ENCODE measurements at places on chromosomes 12 and 14.

DNA sequence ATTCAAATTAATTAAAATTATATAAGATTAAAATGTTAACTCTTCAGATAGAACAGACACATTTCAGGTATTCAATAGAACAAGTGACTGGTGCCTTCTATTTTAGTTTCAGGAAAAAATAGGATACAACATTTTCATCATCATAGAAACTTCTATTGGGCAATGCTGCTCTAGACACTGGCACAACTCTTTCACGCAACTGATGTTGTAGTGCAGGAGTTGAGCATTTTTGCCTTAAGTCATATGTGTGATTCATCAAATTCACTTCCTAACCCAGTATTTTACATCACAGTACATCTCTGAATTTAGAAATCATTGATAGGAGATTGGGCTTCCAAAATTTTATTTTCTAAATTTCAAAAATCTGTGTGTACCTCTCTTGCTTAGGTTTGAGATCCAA is 215.4 kb upstream of the DIO2 start:
- DNase-seq = no peak

DNA sequence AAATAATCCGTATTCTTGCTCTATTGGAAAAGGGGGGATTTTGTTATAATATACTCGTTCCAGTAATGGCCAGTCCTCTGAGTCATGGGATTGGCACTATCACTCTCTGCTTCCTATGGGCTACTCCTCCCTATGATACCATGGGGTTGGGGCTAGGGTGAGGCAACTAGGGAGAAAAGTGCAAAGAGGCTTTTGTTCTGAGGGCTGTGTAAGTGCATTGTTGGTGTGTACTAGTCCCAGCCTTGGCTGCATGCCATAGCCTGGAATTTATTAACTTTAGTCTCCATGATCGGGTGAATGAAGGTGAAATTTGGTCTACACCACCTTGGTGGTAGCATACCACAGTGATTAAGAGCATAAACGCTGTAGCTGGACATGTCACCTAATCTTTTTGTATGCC is 247.6 kb downstream of the RPAP3 start:
- DNase-seq = no peak

DNA sequence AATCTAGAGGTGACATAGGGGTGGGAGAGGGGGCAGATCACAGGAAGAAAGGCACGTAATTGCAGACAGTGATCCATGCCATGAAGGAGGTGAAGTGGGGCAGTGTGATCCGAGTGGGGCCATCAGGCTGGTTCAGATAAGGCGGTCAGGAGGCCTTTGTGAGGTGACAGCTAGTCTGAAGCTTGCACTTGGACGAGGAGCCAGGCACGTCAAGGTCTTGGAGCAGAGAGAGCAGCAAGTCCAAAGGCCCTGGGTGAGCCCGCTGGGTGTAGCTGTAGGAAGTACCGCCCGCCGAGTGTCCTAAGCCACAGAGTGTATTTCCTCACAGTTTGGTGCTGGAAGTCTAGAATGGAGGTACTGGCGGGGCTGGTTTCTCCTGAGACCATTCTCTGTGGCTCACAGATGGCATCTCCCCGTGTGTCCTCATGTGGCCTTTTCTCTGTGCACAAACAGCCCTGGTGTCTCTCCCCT is 23.6 kb downstream of the RHOF start:
- no peak for DNase-seq

GRCh38 chr12:128004383-128004938 is 262.5 kb upstream of the TMEM132C start:
- no peak for DNase-seq

GRCh38 chr12:92844151-92844763 is 84.8 kb downstream of the EEA1 start:
- DNase-seq = no peak

DNA sequence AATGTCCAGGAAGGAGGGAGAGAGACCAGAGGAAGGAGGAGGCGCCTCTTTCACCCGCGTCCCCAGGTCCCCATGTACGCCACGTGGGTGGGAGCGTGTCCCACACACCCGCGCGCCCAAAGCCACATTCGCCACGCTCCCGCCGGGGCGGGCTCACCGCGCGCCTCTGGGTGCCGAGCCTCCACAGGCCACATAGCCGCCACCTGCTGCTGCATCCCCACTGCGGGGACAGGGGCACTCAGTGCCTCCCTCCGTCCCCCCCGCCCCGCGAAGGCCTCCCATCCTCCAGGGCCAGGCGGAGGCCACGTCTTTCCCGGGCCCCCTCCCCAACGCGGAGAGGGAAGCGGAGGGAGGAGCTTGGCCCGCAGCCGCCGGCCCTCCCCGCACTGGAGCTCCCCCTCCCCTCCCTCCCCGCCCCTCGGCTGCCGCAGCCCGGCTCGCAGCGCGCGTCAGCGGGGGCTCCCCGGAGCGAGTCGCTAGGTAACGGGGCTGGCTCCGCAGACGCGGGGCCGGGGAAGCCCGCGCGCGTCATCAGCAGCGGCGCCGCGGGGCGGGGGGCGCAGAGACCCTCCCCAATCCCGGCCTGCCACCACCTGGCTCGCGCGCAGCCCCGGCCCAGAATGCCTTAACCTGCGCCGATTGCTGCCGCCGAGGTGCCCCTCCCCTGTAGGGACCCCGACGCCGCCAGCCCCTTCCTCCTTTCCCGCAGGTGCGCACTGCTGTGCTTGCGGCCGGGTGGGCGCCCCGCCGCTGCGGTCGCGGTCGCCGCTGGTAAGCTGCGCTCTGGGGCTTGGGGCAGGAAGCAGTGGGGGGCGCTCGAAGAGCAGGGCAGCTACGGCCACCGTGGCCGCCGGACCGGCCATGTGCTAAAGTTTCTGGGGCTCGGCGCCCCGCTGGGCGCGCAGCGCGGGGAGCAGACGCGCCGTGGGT is 536 bp upstream of the TUNAR start:
- DNase-seq = no peak
